ENCODE measurements at places on chromosomes 11 and 22. TPM values are rescaled to one million over a fixed set of nuclear protein-coding genes. Genes with fewer than 3 reads are reported as not detected.
A peak's percentile ranks its signal among the peaks of the same experiment; 100 is the strongest.

DNA sequence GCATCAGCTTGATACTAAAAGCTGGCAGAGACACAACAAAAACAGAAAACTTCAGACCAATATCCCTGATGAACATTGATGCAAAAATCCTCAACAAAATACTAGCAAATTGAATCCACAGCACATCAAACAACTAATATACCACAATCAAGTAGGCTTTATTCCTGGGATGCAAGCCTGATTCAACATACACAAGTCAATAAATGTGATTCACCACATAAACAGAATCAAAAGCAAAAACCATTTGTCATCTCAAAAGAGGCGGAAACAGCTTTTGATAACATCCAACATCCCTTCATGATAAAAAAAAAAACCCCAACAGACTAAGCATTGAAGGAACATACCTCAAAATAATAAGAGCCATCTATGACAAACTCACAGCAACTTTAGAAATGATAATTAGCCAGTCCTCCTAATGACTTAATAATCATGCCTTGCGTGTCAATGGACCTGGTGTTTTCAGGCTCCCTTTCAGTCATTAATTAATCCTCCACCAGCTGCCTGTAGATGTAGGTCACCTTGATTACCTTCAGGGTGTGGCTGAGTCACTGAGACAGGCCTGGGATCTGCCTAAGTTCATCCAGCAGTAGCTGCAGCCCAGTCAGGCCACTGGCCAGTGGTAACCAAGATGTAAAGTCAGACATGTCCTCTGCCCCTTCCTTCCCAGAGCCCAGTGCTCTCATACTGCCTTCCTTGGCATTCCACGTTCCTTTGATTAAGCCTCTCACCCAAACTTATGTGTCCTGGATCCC is 109.8 kb downstream of the EHF start:
- no peak for DNase-seq

GRCh38 chr22:25704701-25705100 is 37.3 kb upstream of the MYO18B start:
- DNase-seq, result no peak

DNA sequence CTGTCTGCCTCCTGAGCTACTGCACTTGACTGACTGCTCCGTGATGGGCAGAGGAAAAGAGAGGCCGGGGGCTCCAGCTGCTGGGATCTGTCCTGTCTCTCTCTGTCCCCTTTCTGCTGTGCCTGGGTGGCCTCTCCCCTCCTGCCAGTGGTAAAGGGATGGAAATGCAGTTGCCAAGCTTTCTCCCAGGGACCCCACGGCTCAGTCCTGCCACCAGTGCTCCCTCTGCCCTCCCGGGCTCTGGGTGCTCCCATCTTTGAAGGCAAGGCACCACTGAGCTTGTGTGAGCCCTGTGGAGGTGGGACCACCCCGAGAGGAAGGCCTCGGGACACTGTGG is 32.0 kb downstream of the NADSYN1 start:
- no peak for DNase-seq

Gene MS4A4A
- total RNA-seq, result not detected

DNA sequence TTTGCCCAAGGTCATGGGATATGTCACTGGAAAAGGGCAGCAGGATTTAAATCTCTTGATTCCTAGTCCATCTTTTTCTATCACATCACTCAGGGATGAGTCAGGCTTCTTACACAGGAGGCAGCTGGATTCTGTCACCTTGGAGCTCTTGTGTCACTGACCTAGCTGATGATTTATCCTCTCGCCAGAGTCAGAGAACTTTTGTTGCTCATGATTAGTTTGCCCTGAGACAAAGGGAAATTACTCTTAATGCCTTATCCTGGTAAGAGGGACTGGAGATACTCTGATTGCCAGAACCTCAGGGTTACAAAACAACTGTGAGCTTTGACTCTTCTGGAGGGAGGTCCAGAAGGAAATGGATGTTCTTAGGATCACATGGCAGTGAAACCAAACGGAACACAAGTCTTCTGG is 10.1 kb downstream of the COA4 start:
- peak; percentile 95 for DNase-seq

GRCh38 chr11:87871056-87871455 is 304.2 kb downstream of the RAB38 start:
- no peak for DNase-seq

- no peak for DNase-seq
Measured at GRCh38 chr11:204587-205109, 2.6 kb downstream of the BET1L start.

DNA sequence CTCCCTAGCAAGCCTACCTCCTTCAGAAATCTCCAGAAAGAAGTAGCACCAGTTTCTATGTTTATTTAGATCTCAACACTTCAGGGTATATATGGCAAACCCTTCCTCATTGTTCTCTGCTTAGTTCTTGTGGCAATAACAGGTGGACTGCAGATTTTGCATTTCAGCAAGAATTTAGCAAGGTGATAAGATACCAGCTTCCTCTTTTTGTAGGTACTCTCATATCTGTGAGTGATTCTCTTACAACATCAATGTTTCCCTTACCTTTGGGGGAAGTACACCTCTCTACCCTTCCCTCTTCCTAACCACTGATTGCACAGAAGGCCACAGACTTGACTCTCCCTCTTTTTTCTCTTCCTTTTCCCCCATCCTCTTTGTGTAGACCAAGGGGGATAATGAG is 230.9 kb upstream of the SESN3 start:
- DNase-seq, result no peak

Gene BLID
- total RNA-seq, result 30.6 TPM

DNA sequence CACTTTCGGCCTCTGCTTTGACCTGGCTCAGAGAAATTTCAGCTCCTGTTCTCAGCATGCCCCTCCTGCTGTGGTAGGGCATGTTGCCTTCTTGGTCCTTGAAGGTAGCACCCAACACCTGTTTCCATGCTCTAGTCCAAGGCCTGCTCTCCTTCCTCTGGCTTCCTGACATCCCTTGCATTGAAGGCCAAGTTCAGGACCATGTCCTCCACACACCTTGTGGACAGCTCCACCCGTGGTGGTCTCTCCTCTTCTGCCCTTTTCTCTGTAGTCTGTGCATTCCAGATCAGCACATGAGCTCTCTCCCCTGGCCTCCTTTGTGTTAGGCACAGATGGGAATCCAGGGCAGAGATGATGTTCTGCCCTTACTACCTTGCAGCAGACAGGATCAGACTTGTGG is 225.3 kb downstream of the ADAMTS15 start:
- DNase-seq, result peak; percentile 13

DNA sequence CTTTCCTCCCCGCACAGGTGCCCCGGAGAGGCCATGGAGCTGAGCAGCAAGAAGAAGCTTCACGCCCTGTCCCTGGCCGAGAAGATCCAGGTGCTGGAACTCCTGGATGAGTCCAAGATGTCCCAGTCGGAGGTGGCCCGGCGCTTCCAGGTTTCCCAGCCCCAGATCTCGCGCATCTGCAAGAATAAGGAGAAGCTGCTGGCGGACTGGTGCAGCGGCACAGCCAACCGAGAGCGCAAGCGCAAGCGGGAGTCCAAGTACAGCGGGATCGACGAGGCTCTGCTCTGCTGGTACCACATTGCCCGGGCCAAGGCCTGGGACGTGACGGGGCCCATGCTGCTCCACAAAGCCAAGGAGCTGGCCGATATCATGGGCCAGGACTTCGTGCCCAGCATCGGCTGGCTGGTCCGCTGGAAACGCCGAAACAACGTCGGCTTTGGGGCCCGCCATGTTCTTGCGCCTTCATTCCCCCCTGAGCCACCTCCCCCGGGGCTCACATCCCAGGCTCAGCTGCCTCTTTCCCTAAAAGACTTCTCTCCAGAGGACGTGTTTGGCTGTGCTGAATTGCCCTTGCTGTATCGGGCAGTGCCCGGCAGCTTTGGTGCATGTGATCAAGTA is 1.3 kb downstream of the TIGD3 start:
- DNase-seq, result peak; percentile 48

DNA sequence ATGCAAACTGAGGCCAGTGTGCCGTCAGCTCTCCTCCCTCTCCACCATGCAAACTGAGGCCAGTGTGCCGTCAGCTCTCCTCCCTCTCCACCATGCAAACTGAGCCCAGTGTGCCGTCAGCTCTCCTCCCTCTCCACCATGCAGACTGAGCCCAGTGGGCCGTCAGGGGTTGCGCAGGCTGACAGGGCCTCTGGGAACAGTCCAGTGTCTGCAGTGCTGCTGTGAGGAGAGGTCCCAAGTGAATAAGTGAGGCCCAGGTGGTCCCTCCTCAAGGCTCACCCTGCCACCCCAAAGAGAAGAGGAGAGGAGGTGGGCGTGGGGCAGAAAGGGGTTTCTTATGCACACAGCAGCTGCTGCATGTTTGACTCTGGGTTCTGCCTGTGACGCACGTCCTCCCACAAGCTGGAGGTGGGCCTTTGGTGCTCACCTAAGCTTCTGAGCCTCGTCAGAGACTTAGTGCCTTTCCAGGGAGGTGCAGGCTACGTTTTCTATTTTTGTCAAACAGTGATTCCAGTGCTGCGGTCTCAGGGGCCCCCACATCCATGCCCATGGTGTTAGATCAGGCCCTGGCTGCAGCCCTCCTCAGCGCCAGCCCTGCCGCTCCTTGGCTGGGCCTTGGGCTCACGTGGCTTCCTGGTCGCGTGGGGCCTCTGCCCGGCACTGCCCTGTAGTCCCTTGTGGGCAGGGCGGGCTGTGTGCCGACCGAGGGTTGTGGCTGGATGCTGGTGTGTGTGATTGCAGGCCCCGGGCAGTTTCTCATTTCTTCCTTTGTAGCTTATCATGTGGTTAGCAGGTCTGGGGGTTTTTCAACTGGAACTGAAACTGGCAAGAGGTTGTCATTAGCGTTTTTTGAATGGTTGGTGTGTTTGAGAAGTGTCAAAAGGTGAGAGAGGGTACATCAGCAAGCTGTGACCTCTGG is 7.1 kb downstream of the TPCN2 start:
- DNase-seq, result no peak

- no peak for DNase-seq
Measured at GRCh38 chr11:74086242-74086884, 77.5 kb upstream of the UCP3 start.

GRCh38 chr22:23897320-23897719 is 3.1 kb downstream of the MIF start:
- no peak for DNase-seq

- DNase-seq, result no peak
Measured at GRCh38 chr11:57834852-57835251, 73.2 kb downstream of the CTNND1 start.

DNA sequence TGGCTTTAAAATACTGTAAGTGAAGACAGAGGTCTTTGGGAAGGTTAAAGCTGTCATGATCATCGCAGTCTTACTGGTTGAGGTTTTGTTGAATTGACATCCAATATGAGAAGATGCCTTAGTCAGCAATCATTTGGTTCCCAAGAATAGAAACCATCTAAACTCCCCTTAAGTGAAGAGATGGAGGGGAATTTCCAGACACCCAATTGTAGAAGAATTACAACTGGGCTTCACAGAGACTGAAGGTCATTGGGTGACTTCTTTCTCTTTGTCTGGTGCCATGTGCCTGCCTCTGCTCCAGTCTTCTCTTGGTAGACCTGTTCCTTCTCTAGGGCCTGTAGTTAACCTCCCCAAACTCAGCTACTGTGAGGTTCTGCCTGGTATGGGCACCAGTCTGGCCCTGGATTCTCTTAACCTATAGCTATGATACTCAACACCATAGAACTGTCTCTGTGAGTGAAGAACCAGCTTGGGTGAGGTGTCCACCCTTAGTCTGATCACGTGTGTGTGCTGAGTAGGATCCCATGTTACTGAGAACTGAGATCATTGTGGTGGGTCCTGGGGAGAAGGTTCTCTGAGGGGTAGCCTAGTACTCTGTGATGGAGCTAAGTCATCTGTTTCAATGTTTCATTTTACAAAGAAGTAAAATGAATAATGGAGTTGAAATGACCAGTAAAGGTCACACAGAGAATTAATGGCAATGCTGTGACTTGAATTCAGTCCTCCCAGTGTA is 182.5 kb downstream of the CSNK2A3 start:
- DNase-seq, result no peak

Gene PDGFB
- 0.09 TPM for total RNA-seq

DNA sequence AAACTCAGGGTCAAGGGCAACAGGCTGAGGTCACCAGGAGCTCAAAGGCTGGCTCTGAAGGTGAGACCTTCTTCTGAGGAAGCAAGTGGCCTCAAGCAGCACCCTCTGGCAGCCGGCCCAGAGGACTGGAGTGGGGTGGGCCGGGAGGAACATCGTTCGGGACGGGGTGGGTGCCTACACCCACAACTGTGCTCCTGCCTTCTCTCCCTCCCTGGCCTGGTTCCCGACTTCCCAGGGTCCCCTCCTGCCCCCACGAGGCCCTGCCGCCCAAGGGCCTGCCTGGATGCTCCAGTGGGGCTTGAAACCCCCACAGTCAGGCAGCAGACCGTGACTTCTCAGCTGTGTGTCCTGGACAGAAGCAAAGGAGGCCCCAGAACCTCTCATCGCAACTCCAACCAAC is 195.7 kb downstream of the IGLL1 start:
- no peak for DNase-seq

DNA sequence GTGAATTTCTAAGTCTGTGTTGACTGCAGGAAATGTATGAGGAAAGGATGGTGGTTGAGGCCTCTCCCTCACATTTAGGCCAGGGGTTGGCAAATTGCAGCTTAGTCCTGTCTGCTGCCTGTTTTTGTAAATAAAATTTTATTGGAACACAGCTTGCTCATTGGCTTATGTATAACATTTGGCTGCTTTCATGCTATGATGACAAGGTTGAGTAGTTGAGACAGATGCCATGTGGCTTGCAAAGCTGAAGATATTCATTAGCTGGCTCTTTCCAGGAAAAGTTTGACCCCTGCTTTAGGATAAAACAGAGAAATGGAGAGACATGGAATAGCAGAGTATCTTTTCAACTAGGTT is 46.2 kb downstream of the BCR start:
- DNase-seq, result no peak

GRCh38 chr11:121930004-121930965 is 185.7 kb downstream of the BLID start:
- peak; percentile 51 for DNase-seq

- no peak for DNase-seq
Measured at GRCh38 chr22:42300259-42301076, 30.0 kb upstream of the TCF20 start.

DNA sequence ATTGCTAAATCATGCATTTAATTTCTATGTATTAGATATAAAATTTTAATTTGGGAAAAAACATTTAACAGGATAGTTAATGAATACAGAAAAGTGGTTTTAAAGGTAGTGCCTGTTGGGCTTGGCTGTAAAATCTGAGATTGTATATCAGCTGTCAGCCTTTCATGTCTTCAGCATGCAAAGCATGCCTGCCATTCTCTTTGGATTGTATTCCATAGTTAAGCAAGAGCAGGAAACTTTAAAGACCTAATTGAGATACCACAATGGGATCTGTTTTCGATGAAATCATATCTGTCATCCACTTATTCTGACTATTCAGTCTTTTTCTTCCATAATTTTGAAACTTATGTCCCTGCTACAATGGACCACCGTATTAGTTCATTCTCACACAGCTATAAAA is 451.0 kb upstream of the DDI1 start:
- no peak for DNase-seq

GRCh38 chr11:10139656-10140055 is 154.4 kb downstream of the SBF2 start:
- peak; percentile 85 for DNase-seq

GRCh38 chr11:26573896-26574295 is 1.8 kb upstream of the MUC15 start:
- DNase-seq, result no peak

Data from fibroblast of the aortic adventitia (primary cell).